ENCODE measurements at places on chromosomes 13 and 19. TPM values are rescaled to one million over a fixed set of nuclear protein-coding genes. Genes with fewer than 3 reads are reported as not detected.

The IGFL2 gene
- not detected for total RNA-seq

The FREM2 gene
- total RNA-seq = 9.8 TPM

The SOX1 gene
- not detected for total RNA-seq

GRCh38 chr13:66693656-66694055 is 536.5 kb downstream of the PCDH9 start:
- no peak overlapping the region for H3K4me3 ChIP-seq
- H3K36me3 ChIP-seq = no peaks in the 10 kb centered on the region
- H3K4me1 ChIP-seq = no peaks in the 10 kb centered on the region
- no peak overlapping the region for H3K27ac ChIP-seq
- no peaks in the 10 kb centered on the region for H3K27me3 ChIP-seq
- DNase-seq = no peak

- no peak overlapping the region for H3K27ac ChIP-seq
- H3K4me1 ChIP-seq = peaks cover 8% of the 10 kb centered on the region
These were observed 7.1 kb downstream of the LIPE start for GRCh38 chr19:42420055-42420544.

The SYT5 gene
- total RNA-seq = 1.2 TPM
